Epithelial cell of umbilical artery (primary cell): ENCODE measurements at places on chromosomes 12 and 14. TPM values are rescaled to one million over a fixed set of nuclear protein-coding genes. Genes with fewer than 3 reads are reported as not detected.

ELK3 gene
- total RNA-seq = 26.0 and 27.2 TPM in 2 replicates

MANSC1 gene
- total RNA-seq = 5.5 and 8.8 TPM in 2 replicates

CCDC63 gene
- total RNA-seq = not detected in 2 replicates

TTC9 gene
- under 0.01 and 0.15 TPM in 2 replicates for total RNA-seq

SLC4A8 gene
- total RNA-seq = 1.6 and 2.4 TPM in 2 replicates

LLPH gene
- total RNA-seq = 3.9 and 5.0 TPM in 2 replicates

BBOF1 gene
- total RNA-seq = 1.9 and 2.4 TPM in 2 replicates

MYH6 gene
- total RNA-seq = not detected in 2 replicates

NOVA1 gene
- total RNA-seq = 0.97 and 2.0 TPM in 2 replicates

LRRC74A gene
- total RNA-seq = not detected in 2 replicates

STYK1 gene
- total RNA-seq = 5.0 and 14.3 TPM in 2 replicates

PZP gene
- 0.30 and 0.97 TPM in 2 replicates for total RNA-seq

WNT1 gene
- not detected in 2 replicates for total RNA-seq

PPP1R1A gene
- total RNA-seq = not detected in 2 replicates

LRRC43 gene
- total RNA-seq = 1.2 and 1.6 TPM in 2 replicates

RNASE8 gene
- total RNA-seq = not detected in 2 replicates

KCNA5 gene
- not detected in 2 replicates for total RNA-seq

KLRG1 gene
- total RNA-seq = 14.3 and 40.9 TPM in 2 replicates

SYCP3 gene
- 0.30 TPM in 1 of 2 replicates, not detected in the other for total RNA-seq

IFI27L2 gene
- 84.1 and 85.7 TPM in 2 replicates for total RNA-seq

PRORP gene
- total RNA-seq = 25.3 and 41.6 TPM in 2 replicates

WIF1 gene
- total RNA-seq = not detected in 2 replicates

ARL1 gene
- 81.8 and 88.4 TPM in 2 replicates for total RNA-seq

LPAR5 gene
- not detected in 2 replicates for total RNA-seq

HEATR5A gene
- 30.9 and 69.3 TPM in 2 replicates for total RNA-seq

PRIMA1 gene
- total RNA-seq = not detected in 2 replicates

SLC5A8 gene
- not detected in 2 replicates for total RNA-seq

SAMD15 gene
- total RNA-seq = 2.3 and 4.0 TPM in 2 replicates

RDH16 gene
- not detected in 2 replicates for total RNA-seq

LRIG3 gene
- total RNA-seq = 53.6 and 126 TPM in 2 replicates

KRT71 gene
- not detected in 2 replicates for total RNA-seq

ARF6 gene
- total RNA-seq = 82.5 and 93.2 TPM in 2 replicates

ZFHX2 gene
- total RNA-seq = under 0.01 and 0.46 TPM in 2 replicates

SIX6 gene
- not detected in 2 replicates for total RNA-seq

TSPAN9 gene
- total RNA-seq = 35.1 and 50.6 TPM in 2 replicates

SIX1 gene
- 0.46 and 0.97 TPM in 2 replicates for total RNA-seq
